ENCODE measurements at places on chromosomes 2 and 18. TPM values are rescaled to one million over a fixed set of nuclear protein-coding genes. Genes with fewer than 3 reads are reported as not detected.

The MC5R gene
- polyA plus RNA-seq, result not detected

The KCNE4 gene
- 3.3 TPM for polyA plus RNA-seq

The IFT172 gene
- polyA plus RNA-seq, result 25.4 TPM

The HK2 gene
- polyA plus RNA-seq, result 2.9 TPM

The GALNT5 gene
- 0.34 TPM for polyA plus RNA-seq

The FOXI3 gene
- polyA plus RNA-seq, result not detected

The STAT4 gene
- polyA plus RNA-seq, result 13.0 TPM

The SYT4 gene
- 0.09 TPM for polyA plus RNA-seq

The TEX51 gene
- not detected for polyA plus RNA-seq

The ALPG gene
- not detected for polyA plus RNA-seq

The LYPD1 gene
- 0.07 TPM for polyA plus RNA-seq

The CIB4 gene
- polyA plus RNA-seq, result not detected

The CDK15 gene
- polyA plus RNA-seq, result 0.25 TPM

The NT5C1B gene
- not detected for polyA plus RNA-seq

The TFCP2L1 gene
- 0.38 TPM for polyA plus RNA-seq

The REG3G gene
- not detected for polyA plus RNA-seq

The CCL20 gene
- not detected for polyA plus RNA-seq

The SIX3 gene
- polyA plus RNA-seq, result not detected

The SLC35G4 gene
- polyA plus RNA-seq, result not detected

The GPR148 gene
- polyA plus RNA-seq, result not detected

The SNORC gene
- 0.59 TPM for polyA plus RNA-seq

The TACR1 gene
- polyA plus RNA-seq, result 0.07 TPM

The KCTD18 gene
- polyA plus RNA-seq, result 6.7 TPM

The CPO gene
- polyA plus RNA-seq, result 0.52 TPM

The FHOD3 gene
- 118 TPM for polyA plus RNA-seq

The UNC80 gene
- 0.02 TPM for polyA plus RNA-seq

The LMAN2L gene
- polyA plus RNA-seq, result 16.7 TPM

The RIT2 gene
- polyA plus RNA-seq, result not detected

The CD28 gene
- polyA plus RNA-seq, result 0.14 TPM

The CFC1B gene
- not detected for polyA plus RNA-seq

The EXOC6B gene
- polyA plus RNA-seq, result 17.5 TPM

The ADAM23 gene
- 17.0 TPM for polyA plus RNA-seq

The SEMA4F gene
- 1.7 TPM for polyA plus RNA-seq

The RNF144A gene
- polyA plus RNA-seq, result 4.7 TPM

The SETBP1 gene
- 2.0 TPM for polyA plus RNA-seq

The FABP1 gene
- polyA plus RNA-seq, result 1.1 TPM

The PSMA8 gene
- polyA plus RNA-seq, result 0.05 TPM

The MC2R gene
- polyA plus RNA-seq, result not detected

The WNT10A gene
- polyA plus RNA-seq, result not detected

The ZNF804A gene
- not detected for polyA plus RNA-seq

The TMEM198 gene
- 3.4 TPM for polyA plus RNA-seq

The TDRD15 gene
- not detected for polyA plus RNA-seq

The KCNJ13 gene
- not detected for polyA plus RNA-seq

The OTX1 gene
- polyA plus RNA-seq, result not detected

The COL4A4 gene
- 3.6 TPM for polyA plus RNA-seq

The COL6A3 gene
- polyA plus RNA-seq, result 33.2 TPM

The TMEM17 gene
- 2.0 TPM for polyA plus RNA-seq
